ENCODE measurements at places on chromosomes 3 and 15. TPM values are rescaled to one million over a fixed set of nuclear protein-coding genes. Genes with fewer than 3 reads are reported as not detected.

GRCh38 chr15:73030122-73030679 lies 22.1 kb upstream of the NEO1 start:
- no peak for DNase-seq

DNA sequence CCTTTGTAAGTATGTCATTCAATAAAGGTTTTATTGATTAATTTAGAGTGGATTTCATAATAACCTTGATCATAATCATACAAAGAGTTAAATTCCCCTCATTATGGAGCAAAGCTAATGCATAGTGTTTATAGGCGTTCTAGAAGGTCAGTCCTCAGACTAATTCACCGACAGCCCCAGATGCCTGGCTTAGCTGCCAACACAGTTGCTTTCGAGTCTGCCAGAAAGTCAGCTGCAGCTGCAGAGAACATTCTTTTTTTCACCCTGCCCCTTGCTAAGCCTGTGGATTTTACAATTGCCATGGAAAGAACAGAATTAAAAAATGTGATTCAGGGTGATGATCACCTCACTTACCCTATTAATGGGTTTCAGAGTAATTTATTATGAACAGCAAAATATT lies 21.2 kb downstream of the CADM2 start:
- no peak for DNase-seq

DNA sequence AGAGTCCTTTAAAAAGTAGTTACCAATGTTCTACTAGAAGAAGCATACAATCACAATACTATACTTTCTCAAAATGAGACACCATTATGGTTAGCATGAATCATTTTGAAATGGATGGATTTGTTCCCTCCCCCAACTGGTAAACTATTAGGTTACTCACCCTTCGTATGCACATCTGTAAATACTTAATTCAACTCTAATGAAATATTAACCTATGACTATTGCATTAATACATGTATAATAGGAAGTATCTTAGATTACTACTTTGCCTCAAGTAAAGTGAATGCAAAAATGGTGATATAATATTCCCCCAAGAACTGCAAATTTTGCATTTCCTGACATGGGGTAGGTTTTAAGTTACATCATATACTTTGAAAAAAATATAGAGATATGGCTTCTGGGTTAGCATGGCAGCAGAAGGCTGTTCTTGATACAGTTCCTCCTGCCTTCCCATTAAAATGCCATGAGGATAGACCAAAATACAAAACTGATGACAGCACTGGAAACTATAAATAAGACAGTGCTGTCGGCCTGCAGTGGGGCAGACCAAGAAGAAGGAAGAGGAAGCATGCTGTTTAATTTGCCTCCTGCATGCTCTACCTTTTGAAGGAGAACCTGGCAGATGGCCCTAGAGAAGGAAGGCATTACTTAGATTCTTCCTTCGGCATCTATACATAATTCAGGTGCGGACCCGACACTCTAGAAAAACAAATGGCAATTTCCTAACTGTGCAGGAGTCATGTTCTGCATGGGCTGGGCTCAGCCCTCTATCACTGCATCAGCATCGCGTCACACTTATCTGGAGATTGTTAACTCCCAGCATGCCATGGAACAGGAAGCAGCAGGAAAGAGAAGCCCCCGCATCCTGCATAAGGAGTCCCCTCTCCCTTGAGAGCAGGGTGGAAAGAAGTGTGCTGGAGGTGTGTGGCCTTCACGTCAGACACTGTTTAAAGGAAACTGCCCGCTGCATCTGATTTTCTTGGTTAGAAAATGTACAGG lies 41.8 kb upstream of the NEO1 start:
- DNase-seq, result no peak

GRCh38 chr15:42149493-42150218 lies 6.8 kb downstream of the PLA2G4F start:
- peak; percentile 73 for DNase-seq

- no peak for DNase-seq
Observed at GRCh38 chr15:67559576-67559975, 17.1 kb downstream of the MAP2K5 start.

DNA sequence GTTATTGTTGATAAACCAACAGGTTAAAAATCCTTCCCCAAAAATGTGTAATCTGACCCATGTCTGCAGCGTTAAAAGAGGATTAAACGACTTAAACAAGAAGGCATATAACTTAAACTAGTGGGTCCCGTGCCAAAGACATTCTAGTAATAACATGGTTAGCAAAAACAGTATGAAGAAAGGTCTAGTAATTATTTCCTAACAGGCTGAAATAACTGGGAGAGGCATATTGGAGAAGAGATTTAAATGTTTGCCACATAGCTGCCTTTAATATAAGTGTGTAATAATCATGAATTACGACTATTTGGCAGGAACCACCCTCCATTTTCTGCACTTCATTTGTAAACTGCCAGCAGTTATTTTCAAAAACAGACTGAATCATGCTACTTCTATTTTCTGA lies 67.7 kb upstream of the CSPG5 start:
- DNase-seq, result no peak

DNA sequence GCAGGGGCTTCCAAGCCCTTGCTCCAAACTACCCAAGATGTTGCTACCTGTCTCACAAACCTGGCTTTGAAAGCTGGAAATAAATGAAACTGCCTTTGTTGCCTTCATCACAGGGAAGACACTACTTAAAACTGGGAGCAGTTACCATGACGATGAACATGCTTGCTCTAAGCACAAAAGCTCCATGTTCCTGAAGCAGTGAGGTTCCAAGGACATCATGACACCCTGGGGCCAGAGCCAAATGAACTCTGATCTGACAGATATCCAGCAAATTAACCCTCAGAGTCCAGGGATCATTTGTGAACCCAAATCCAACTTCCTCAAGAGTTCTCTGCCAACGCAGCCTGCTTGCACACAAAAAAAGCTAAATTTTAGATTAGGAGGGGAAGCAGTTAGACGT lies 10.7 kb downstream of the TRAIP start:
- DNase-seq, result no peak

Gene CHRM5
- not detected for total RNA-seq

Gene ADGRG7
- not detected for total RNA-seq

Data from H7 (cell line).